ENCODE measurements at places on chromosomes 5 and 9.

DNA sequence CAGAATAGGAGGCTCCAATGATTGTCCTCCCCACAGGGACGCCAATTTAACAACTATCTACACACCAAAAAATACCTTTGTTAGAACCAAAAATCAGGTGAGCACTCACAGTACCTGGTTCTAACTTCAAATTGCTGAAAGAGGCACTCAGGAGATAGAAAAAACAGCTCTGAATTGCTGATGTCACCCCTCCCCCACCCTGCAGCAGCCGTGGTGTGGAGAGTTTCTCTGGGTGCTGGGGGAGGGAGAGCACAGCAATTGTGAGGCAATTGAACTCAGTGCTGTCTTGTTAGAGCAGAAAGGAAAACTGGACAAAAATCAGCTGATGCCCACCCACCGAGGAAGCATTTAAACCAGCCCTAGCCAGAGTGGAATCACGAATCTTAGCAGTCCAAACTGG lies 41.8 kb downstream of the TNFSF8 start:
- 0 out of 2 replicates have a peak overlapping the region, but pooled peaks have one; percentile 24 for H3K4me3 ChIP-seq
- H3K4me1 ChIP-seq, result peaks cover 19% of the 10 kb centered on the region
- peak; percentile 45 for DNase-seq
- no peaks in the 10 kb centered on the region for H3K27me3 ChIP-seq

DNA sequence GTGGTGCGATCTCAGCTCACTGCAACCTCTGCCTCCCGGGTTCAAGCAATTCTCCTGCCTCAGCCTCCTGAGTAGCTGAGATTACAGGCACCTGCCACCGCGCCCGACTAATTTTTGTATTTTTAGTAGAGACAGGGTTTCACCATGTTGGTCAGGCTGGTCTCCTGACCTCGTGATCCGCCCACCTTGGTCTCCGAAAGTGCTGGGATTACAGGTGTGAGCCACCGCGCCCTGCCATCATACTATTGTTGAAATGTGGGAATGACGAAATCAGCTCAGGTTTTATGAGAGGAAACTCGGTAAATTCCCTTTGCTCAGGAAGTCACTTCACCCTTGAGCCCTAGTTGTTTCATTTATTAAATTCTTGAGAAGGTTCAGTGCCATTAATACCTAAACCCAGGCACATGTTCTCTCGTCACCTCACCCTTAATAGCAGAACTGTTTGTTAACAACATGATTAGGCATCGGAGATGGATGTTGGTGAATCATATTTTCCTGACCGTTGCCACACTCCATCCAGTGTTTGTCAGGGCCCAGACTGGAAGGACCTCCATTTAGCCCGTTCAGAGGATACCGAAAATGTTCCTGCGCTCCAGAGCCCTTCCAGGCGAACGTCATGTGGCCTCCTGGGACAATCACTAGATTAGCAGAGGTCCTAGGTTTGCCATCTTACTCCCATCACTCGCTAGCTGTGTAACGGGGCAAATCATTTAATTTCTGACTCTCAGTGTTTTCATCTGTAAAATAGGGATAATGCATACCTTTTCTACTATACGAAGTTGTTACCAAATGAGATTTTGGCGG lies 20.0 kb upstream of the CREBRF start:
- H3K4me1 ChIP-seq, result 0 out of 2 replicates have a peak, but pooled peaks cover 6% of the 10 kb centered on the region
- no peaks in the 10 kb centered on the region for H3K36me3 ChIP-seq
- H3K27me3 ChIP-seq, result no peaks in the 10 kb centered on the region
- no peak overlapping the region for H3K27ac ChIP-seq
- no peak for DNase-seq

GRCh38 chr5:172952034-172952511 lies 7.2 kb upstream of the RPL26L1 start:
- H3K27me3 ChIP-seq, result peaks cover 10% of the 10 kb centered on the region
- H3K36me3 ChIP-seq, result no peaks in the 10 kb centered on the region
- no peak for DNase-seq

- no peak overlapping the region for H3K27ac ChIP-seq
- H3K4me1 ChIP-seq, result peaks cover 5% of the 10 kb centered on the region
- no peaks in the 10 kb centered on the region for H3K27me3 ChIP-seq
- H3K4me3 ChIP-seq, result no peak overlapping the region
- H3K36me3 ChIP-seq, result no peaks in the 10 kb centered on the region
Measured at GRCh38 chr5:176562189-176562588, 13.0 kb downstream of the CDHR2 start.

DNA sequence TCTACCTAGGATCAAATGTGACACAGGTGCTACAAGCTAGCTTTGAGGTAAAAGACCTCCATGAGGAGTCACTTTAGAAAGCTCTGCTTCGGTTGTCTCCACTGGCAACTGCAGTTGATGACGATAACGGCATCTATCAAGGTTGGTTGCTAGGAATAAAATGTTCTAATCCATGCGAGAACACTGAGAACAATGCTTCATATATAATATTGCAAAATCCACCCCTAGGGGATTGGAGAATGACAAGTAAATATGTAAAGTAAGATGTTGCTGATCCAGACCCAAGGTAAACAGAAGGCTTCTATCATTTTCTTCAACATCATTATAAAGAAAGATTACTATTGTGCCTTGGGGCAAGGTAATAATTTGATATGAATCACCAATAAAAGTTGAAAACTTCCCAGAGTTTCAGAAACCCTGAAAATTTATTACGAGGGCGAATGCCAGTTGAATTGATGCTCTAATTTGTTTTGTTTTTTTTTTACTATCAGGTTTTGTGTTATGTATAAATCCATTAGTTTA lies 1003.4 kb downstream of the CDH18 start:
- H3K4me3 ChIP-seq, result no peak overlapping the region
- no peak for DNase-seq
- peaks cover 30% of the 10 kb centered on the region for H3K4me1 ChIP-seq
- H3K27me3 ChIP-seq, result no peaks in the 10 kb centered on the region
- no peaks in the 10 kb centered on the region for H3K36me3 ChIP-seq

- H3K27ac ChIP-seq, result no peak overlapping the region
- H3K4me3 ChIP-seq, result no peak overlapping the region
Measured at GRCh38 chr5:25955337-25955736, 1083.0 kb downstream of the CDH9 start.

DNA sequence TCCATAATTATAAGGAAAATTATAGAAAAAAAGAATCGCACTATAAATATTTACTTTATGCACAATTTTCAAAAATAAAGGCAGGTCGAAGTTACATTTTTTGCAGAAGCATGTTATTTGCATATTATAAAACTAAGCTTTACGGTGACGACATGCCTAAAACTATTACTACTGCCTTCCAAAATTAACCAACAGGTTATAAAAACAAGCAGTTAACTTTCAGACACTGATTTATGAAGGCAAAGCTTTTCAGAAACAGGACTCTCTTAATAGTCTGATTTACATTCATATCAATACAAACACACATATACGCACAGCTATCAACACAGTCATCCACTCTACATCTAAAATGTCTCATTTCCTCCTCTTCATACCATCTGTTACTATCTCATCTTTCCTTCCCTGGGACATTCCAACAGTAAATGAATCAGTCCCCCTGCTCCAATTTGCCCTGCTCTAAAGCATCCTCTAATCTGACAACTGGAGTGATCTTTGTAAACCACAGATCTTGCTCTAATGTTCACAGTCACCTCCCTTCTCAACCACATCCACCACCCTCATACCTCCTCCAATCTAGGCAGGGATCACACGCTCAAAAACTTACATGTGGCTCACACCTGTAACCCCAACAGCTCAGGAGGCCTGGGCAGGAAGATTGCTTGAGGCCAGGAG lies 21.6 kb downstream of the FBXW11 start:
- DNase-seq, result no peak
- H3K36me3 ChIP-seq, result no peaks in the 10 kb centered on the region
- H3K27me3 ChIP-seq, result no peaks in the 10 kb centered on the region
- peaks cover 72% of the 10 kb centered on the region for H3K4me1 ChIP-seq
- H3K27ac ChIP-seq, result peak overlapping the region; percentile 68
- H3K4me3 ChIP-seq, result no peak overlapping the region

DNA sequence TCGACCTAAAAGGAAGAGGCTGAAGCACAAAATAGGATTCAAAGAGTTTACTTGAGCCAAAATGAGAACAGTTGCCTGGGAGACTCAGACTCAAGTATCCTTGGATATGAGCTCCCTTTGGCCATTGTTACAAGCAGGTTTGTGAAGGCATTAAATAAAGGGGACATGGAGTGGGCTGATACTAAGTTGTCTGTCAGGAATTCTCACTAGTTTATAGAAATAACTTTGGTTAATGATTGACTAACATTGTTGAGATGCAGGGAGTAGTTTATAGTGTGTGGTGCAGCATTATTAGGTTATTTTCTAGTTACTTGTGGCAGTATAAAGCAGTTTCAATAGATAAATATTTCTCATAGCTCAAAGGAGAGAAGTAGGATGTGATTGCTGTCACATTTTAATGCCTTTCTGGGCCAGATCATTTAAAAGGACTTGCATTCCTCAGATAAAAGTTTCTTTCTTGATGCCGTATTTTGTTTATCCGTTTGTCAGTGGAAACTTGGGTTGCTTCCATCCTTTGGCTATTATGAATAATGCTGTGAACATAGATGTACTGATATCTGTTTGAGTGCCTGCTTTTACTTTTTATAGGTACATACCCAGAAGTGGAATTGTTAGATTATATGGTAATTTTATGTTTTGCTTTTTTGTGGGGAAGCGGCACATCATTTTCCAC lies 9.1 kb downstream of the AP3S1 start:
- no peak overlapping the region for H3K4me3 ChIP-seq
- no peak for DNase-seq
- no peaks in the 10 kb centered on the region for H3K27me3 ChIP-seq
- H3K36me3 ChIP-seq, result 0 out of 2 replicates have a peak, but pooled peaks cover 2% of the 10 kb centered on the region
- peaks cover 11% of the 10 kb centered on the region for H3K4me1 ChIP-seq

- no peaks in the 10 kb centered on the region for H3K36me3 ChIP-seq
- no peak for DNase-seq
- H3K27ac ChIP-seq, result no peak overlapping the region
Measured at GRCh38 chr5:95969055-95969454, 7.4 kb upstream of the ELL2 start.

- no peaks in the 10 kb centered on the region for H3K27me3 ChIP-seq
- peak; percentile 87 for DNase-seq
- no peak overlapping the region for H3K27ac ChIP-seq
- no peak overlapping the region for H3K4me3 ChIP-seq
- H3K36me3 ChIP-seq, result no peaks in the 10 kb centered on the region
Measured at GRCh38 chr5:139635606-139636206, 12.4 kb upstream of the CXXC5 start.
